Activated CD4-positive, alpha-beta T cell treated with anti-CD3 and anti-CD28 coated beads, Interleukin-2, amount 50 U/mL, for 4 hours (primary cell): ENCODE measurements at places on chromosomes 4 and X.

DNA sequence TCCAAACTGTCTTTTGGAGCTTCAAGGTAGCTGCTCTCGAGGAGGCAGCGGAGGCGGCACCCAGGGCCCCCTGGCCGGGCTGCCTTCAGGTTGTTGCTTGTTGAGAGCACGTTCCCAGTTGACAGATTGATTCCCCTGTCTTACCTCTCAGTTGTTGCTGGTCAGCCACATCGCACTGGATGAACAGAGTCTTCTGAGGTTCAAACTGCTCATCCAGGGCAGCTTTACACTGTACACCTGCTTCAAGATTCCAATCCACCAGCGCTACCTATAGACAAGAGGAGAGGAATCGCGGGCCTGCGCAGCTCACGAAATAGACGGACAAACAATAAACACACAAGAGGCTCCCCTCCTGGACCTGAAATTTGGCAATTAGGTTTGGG, 497 bp downstream of the HPGD start:
- DNase-seq: no peak

DNA sequence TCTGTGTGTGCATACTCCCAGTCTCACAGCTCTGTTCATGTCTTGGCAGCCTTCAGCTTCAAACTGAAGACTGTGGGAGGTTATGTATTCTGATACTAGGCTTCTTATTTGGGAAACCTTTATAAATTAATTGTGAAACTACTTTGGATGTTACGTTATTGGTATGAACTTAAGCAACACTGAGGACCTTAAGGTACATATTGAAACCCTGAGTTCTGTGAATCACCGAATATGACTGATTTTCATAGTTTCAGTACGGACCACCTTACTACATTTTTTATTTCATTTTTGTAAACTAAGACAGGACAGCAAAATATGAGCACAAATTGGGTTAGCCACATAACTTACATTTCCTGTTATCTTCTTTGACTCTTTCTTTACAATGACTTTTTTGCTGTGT, 498.4 kb downstream of the PDGFC start:
- DNase-seq: no peak

DNA sequence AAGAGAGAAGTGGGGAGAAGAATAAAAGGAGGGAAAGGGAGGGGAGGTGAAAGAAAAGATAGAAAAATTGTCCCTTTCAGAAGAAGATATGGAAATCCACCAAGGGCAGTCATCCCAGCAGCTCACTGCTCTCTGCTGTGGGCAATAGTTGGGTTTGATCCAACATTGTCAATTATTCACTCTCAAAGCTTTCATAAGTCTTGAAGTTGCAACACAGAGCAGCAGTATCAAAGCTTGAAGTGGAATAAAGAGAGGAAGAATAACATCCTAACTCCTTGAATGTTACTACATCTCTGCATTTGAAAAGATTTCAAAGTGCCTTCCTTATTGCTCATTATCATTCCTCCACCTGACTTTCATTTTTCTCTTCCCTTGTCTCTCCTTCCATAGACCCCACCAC, 62.3 kb upstream of the HHIP start:
- no peak for DNase-seq

DNA sequence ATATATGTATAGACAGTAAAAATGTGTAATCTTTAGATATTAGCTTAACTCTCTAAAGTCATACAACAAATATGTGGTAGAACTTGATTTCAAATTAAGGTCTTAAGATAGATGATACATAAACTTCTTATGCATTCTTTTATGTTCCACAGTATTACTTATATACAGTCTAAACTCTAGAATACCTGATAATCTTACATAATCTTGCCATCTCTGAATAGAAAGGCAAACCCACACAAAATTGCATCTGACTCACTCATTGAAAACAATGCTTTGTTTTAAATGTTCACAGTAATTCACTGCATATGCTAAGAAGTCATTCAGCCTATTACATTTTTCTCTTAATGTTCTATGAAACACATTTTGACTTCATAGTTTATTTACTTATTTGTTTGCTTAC, 10.1 kb downstream of the SULT1B1 start:
- no peak for DNase-seq

- DNase-seq: no peak
These were observed 186.4 kb upstream of the PUDP start for GRCh38 chrX:7334253-7334935.
